Heart right ventricle (tissue), 16 donors: ENCODE measurements at places on chromosomes 4 and X.

DNA sequence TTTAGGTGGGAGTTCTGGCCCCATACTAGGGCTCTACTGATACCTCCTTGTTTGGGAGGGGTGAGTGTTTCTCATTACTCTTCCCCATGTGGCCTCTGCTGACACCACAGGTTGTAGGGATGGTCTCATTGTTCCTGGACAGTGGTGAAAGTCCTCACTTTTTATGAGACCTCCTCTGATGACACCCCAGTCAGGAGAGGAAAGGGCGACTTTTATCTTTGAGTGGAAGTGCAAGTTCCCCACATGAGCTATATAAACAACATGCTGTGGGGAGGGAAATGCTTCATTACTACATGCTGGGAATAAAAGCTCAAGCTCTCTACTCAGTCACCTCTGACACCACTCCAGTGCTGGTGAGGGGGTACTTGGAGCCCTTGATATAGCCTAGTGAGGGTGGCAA, 29.5 kb upstream of the MAGEA6 start:
- no peak for DNase-seq

DNA sequence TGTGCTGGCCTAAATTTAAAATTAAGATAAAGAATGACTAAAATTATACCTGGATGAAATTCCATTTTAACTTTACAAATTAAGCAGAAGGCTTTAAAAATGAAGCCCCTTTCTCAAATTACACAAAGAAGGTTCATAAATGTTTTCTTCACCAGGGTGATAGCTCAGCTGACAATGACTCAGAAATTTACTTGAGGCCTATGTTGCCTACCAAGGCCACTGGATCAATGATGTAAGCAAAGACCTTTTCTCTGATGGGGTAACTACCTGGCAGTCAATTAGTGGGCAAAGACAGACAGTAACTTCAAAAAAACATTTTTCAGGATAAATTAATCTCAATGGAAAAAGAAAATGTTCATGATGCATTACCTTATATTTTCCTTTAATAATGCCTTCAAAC, 23.9 kb upstream of the GPR34 start:
- DNase-seq = no peak

- DNase-seq = no peak
These were observed 5.5 kb downstream of the MED14 start for GRCh38 chrX:40729598-40730584.

DNA sequence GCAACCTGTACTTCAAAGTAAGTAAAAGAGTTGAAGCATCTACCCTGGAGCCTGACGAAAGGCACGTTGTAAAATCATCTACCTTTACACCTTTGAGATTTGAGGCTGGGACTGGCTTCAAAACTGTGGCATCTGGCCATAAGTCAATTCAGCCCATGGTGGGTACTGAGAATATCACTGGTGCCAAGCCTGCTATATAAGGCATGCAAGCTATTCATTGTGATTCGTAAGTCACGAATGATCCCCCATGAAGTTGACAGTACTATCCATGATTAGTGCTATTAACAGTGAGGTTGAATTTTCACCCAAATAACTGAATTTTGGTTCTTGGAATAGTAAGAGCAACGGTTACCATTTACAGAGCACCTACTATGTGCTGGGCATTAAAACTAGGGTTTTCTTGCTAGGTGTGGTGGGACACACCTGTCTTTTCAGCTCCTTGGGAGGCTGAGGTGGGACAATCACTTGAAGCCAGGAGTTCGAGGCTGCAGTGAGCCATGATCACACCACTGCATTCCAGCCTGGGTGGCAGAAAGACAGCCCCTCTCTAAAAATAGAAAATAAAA, 39.8 kb downstream of the IRF2 start:
- no peak for DNase-seq

DNA sequence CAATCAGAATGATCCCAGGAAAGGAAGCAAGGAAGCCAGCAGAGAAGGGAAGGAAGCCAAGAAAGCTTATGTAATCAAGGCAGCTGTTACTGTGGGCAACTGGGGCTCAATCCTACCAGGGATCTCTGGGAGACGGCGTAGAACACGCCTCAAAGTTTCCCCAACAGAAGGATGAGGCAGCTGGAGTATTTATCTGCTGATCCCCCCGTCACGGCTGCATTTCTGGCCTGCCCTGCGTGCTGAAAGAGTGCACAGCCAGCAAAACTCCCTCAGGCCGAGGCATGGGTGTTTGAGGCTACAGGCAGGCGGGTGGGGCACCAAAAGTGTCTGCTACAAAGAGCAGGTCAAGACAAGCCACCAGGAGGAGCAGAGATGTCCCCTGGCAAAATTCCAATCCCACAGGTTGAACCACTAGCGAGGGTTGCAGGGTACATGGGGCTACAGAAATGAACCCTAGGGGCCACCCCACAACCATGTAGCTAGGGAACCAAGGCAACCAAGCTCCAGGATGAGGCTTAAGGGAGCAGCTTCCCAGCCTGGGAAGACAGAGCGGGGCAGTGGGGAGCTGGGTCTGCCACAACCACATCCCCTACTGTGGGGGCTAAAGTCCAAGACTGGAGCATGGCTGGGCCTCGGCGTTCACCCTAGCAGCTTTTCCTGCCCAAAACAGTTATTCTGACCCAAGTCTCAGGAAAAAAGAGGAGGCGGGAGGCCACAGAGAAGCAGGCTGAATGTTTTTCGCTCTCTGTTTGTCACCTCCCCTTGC, 113.4 kb downstream of the BCOR start:
- no peak for DNase-seq

DNA sequence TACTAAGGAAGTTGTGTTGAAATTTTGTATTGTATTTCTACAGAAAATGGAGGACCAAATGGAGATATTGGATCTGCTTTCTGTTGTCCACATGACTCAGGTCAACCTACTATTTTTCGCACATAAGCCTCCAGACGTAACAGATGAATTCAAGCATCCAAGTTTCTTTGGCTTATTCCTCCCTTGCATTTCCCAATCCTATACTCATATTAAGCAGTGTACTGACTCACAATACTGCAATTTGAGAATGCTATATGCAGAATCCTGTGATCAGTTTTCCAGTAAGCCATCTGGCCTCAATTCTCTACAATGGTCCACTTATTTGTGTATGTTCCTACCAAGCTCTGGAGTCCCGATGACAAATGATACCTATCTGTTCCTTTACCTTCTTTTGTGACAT, 75.7 kb downstream of the ASB9 start:
- no peak for DNase-seq

- DNase-seq = no peak
These were observed 25.6 kb upstream of the MTM1 start for GRCh38 chrX:150542846-150543229.

- no peak for DNase-seq
These were observed 64.1 kb upstream of the TENM3 start for GRCh38 chr4:182179105-182179504.

GRCh38 chr4:1991596-1992434, 17.0 kb downstream of the NELFA start:
- no peak for DNase-seq

- DNase-seq = no peak
These were observed 846.7 kb upstream of the EPHA5 start for GRCh38 chr4:66516940-66517339.

- DNase-seq = no peak
These were observed 28.6 kb downstream of the SLC16A2 start for GRCh38 chrX:74449937-74450330.

- no peak for DNase-seq
These were observed 8.3 kb upstream of the MAP7D3 start for GRCh38 chrX:136259543-136259942.

GRCh38 chrX:134338527-134338926, 101.5 kb downstream of the CCDC160 start:
- DNase-seq = no peak
